ENCODE measurements at places on chromosomes 7 and 10.

DNA sequence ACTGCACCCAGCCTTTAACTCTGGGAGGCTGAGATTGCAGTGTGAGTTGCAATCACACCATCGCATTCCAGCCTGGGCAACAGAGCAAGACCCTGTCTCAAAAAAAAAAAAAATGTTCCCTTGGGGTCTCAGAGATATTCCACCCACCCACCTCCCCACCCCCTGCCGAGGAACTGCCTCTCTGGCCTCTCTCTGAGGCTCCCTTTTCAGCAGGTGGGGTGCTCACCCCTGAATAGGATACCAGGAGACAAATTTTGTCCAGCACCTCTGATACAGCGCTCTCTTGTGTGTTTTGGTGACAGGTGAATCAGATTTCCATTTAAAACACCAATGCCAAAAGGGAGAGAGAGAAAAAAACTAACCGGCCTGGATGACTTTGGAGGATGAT lies 92.6 kb upstream of the KIF5B start:
- H3K36me3 ChIP-seq, result no peaks in the 10 kb centered on the region
- no peaks in the 10 kb centered on the region for H3K27me3 ChIP-seq
- H3K27ac ChIP-seq, result peak overlapping the region; percentile 41
- no peak overlapping the region for H3K4me3 ChIP-seq
- no peak for DNase-seq

DNA sequence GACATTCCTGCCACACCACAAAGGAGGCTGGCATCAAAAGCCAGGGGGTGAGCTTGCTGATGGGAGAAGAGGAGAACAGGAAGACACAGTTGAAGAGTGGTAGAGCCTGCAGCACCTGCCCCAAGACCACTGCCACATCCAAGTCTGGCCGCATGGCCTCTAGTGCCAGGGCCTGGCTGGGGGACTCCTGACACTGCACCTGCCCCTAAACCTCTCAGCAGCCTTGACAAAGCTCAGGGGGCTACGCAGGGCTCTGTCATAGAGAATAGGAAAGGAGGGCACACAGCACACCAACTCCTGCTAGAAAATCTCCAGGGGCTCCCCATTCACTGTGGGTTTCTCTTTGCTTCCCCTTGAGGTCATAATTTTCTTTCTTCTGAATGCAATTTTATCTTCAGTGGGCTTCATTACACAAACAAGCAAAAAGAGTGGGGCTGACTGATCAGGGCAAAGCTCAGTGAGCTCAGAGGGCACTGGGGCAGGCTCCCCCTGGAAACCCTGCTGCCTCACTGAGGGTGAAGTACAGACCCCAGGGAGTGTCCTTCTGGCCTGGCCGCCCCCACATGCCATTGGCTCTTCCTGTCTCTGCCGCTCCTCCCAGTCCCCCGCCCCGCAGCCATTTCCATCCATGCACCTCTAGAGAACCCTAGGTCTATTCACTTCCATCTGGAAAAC lies 37.2 kb downstream of the VOPP1 start:
- H3K4me1 ChIP-seq, result peaks cover 11% of the 10 kb centered on the region
- H3K27me3 ChIP-seq, result no peaks in the 10 kb centered on the region
- H3K4me3 ChIP-seq, result no peak overlapping the region
- DNase-seq, result no peak
- H3K27ac ChIP-seq, result no peak overlapping the region
- H3K36me3 ChIP-seq, result no peaks in the 10 kb centered on the region

DNA sequence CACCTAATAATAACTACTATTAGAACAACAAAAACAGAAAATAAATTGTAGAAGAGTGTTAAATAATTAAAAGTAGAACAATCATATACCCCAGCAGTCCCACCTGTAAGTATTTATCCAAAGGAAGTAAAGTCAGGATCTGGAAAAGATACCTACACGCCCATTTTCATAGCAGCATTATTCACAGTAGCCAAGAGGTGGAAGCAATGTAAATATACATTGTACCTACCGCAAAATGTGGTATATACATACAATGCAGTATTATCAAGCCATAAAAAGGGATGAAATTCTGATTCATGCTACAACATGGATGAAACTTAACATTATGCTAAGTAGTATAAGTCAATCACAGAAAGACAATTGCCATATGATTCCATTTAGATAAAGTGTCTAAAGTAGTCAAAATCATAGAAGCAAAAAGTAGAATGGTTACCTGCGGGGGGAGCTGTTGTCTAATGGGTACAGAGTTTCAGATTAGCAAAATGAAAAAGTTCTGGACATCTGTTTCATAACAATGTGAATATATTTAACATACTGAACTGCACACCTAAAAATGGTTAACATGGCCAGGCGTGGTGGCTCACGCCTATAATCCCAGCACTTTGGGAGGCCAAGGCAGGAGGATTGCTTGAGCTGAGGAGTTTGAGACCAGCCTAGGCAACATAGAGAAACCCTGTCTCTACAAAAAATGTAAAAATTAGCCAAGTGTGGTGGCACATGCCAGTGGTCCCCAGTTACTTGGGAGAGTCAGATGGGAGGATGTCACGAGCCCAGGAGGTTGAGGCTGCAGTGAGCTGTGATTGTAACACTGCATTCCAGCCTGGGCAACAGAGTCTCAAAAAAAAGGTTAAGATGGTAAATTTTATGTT lies 6.0 kb upstream of the TMED4 start:
- DNase-seq, result peak; percentile 81
- H3K4me1 ChIP-seq, result no peaks in the 10 kb centered on the region
- H3K27ac ChIP-seq, result no peak overlapping the region

DNA sequence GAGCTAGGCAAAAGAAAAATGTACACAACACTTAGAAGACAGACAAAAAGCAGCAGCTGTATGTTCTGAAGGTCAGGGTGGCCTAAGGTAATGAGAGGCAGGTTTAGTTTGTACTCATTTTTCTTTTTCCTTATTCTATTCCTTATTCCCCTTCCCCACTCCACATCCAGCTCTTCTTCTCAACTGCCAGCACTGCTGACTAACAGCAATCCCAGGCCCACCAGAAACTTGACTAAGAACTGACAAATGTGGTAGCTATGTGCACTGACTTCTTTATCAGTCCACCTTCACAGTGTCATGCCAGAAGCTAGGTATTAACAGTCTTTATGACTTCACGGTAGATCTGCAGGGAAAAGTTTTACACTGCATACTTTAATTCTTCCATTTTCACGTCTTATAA lies 6.1 kb downstream of the COPG2 start:
- no peaks in the 10 kb centered on the region for H3K27me3 ChIP-seq
- DNase-seq, result no peak
- no peak overlapping the region for H3K4me3 ChIP-seq

GRCh38 chr7:151630851-151631569 lies 111.3 kb upstream of the RHEB start:
- peak overlapping the region; percentile 66 for H3K27ac ChIP-seq
- H3K36me3 ChIP-seq, result no peaks in the 10 kb centered on the region
- peak; percentile 54 for DNase-seq
- H3K4me1 ChIP-seq, result peaks cover 29% of the 10 kb centered on the region
